ENCODE measurements at places on chromosomes 12 and 14.

GRCh38 chr14:93972618-93973205 lies 3.7 kb downstream of the ASB2 start:
- no peak for DNase-seq

- DNase-seq = peak; percentile 54
Observed at GRCh38 chr12:68158432-68158831, 1.1 kb downstream of the IFNG start.

- DNase-seq = no peak
Observed at GRCh38 chr12:2032506-2032905, 20.3 kb upstream of the CACNA1C start.

- DNase-seq = no peak
Observed at GRCh38 chr12:2286461-2287131, 233.8 kb downstream of the CACNA1C start.

- no peak for DNase-seq
Observed at GRCh38 chr12:116672842-116673516, 64.9 kb downstream of the SPRING1 start.

GRCh38 chr14:93061380-93062012 lies 54.2 kb downstream of the ITPK1 start:
- DNase-seq = no peak

GRCh38 chr14:36555998-36556743 lies 26.2 kb downstream of the NKX2-8 start:
- DNase-seq = no peak

GRCh38 chr12:13022851-13023271 lies 21.3 kb upstream of the FAM234B start:
- DNase-seq = no peak

DNA sequence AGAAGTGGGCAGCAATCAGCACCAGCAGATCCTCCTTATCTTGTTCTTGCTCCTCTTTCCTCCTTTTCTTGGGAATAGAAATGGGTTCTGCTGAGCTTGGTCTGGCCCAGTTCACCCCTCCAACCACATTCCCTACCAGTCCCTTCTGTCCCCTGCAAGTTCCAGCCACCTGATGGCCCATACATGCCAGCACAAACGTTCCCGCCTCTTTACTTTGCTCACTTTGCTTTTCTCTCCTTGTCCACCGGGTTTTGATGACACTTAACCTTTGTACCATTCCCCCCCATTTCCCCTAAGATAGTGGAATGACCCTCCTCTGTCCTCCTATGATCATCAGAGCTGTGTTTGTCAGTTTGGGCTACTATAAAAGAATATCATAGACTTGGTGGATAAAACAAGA lies 23.4 kb upstream of the EML1 start:
- no peak for DNase-seq

GRCh38 chr14:21496453-21496852 lies 14.7 kb downstream of the METTL3 start:
- DNase-seq = no peak

DNA sequence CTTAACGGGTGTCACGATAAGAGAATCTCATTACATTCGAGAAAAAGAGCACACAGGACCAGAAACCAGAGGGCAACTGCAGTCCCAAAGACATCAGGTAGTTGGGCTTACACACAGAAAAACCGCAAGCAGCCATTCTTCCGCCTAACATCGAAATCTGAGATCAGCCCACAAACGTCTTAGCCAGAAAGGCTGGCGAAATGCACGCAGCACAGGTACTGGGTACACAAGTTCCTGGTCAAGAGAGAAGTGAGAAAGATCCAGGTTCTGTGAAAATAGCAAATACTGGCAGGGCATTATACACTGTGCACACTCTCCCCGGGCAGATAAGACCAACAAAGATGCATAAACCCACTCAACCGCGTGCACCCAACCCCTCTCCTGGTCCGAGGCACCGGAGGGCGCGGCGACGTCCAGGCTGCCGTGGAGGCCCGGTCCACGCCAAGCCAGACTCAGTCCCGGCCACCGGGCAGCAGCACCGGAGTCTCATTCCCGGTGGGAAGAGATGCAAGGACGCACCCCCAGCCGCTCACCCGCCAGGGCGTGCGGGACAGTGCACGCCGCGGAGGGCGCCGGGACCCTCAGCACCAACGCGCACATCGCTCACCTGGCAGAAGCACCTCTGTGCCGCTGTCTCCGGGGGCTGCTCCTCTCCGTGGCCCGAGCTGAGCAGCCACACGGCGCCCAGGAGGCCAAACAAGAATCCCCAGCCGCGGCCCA lies 437 bp downstream of the ERO1A start:
- peak; percentile 76 for DNase-seq

GRCh38 chr12:94429633-94430032 lies 30.0 kb downstream of the CEP83 start:
- DNase-seq = no peak

DNA sequence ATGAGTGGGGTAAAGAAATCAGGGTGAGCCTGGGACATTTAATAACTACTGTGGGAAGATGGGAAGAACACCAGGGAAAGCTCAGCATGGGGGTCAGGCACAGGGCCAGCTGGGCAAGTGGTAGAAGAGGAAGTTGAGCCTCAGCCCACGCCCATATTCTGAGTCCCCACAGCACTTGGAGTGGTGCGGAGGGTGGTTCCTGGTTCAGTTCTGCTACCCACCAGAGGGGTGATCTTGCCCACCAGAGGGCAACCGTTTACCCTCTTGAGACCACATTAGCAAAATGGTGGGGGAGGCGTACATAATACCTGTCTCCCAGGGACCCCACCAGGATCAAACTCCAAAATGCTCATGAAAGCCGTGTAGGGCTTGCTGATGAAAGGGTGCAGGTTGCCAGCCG lies 16.8 kb upstream of the ANKRD33 start:
- peak; percentile 68 for DNase-seq

- no peak for DNase-seq
Observed at GRCh38 chr12:53927220-53928029, 11.2 kb upstream of the HOXC13 start.
